Stimulated activated CD8-positive, alpha-beta memory T cell treated with anti-CD3 and anti-CD28 coated beads, Interleukin-7, amount 100 ng/mL, for 1 hour (primary cell): ENCODE measurements at places on chromosomes 7 and 10.

GRCh38 chr10:23999445-23999844 is 209.5 kb upstream of the KIAA1217 start:
- no peak for DNase-seq

- DNase-seq, result no peak
Measured at GRCh38 chr7:118735441-118735840, 510.9 kb downstream of the ANKRD7 start.

DNA sequence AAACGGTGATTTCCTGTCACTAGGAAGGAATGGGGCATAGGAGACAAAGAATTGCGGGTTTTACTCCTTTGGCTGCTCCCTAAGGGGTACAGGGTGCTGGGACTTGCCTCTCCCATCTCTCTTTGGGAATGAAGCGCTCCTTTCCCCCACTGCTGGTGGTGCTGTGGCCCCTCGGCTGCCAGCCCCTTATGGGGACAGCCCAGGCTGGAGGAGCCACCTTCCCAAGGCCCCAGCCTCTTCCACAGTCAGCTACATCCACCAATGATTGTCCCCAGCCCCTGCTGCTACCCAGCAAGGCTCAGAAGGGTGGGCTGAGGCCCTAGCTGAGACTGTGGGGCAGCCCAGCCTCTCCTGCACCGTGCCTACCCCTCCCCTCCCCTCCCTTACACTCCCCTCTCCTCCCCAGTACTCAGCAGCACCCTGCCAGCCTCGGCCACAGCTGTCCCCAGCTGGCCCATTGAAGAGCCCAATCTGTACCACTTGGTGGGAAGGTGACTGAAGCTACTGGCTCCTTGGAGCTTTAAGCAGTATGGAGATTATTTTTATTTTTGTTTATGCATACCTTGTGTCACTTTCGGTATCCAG is 19.0 kb downstream of the PRKAG2 start:
- no peak for DNase-seq

- no peak for DNase-seq
Measured at GRCh38 chr7:29063872-29064271, 82.5 kb downstream of the CPVL start.

- DNase-seq, result no peak
Measured at GRCh38 chr7:140656548-140657515, 15.9 kb upstream of the ADCK2 start.

GRCh38 chr7:46218461-46219200 is 297.6 kb upstream of the IGFBP3 start:
- no peak for DNase-seq

- DNase-seq, result no peak
Measured at GRCh38 chr7:50304911-50305582, 531 bp downstream of the IKZF1 start.

GRCh38 chr7:28130277-28130676 is 50.3 kb downstream of the JAZF1 start:
- no peak for DNase-seq

DNA sequence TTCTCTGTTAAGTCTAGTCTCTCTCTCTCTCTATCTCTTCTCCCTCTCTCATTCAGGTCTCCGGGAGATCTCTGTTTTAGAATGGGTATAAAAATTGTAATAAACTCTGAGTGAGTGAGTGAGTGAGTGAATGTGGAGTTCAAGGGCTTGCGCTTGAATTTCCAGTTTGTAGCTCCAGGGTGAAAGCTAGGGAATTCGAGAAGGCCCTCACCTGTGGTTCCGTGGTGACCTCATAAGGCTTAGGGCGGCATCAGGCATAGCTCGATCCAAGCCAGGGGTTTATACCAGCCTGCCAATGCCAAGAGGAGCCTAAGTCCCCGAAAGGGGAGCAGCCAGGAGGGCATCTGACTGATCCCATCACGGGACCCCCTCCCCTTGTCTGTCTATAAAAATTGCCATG is 456 bp downstream of the AKR1B15 start:
- no peak for DNase-seq

GRCh38 chr7:98930921-98931320 is 52.6 kb downstream of the TRRAP start:
- DNase-seq, result no peak

DNA sequence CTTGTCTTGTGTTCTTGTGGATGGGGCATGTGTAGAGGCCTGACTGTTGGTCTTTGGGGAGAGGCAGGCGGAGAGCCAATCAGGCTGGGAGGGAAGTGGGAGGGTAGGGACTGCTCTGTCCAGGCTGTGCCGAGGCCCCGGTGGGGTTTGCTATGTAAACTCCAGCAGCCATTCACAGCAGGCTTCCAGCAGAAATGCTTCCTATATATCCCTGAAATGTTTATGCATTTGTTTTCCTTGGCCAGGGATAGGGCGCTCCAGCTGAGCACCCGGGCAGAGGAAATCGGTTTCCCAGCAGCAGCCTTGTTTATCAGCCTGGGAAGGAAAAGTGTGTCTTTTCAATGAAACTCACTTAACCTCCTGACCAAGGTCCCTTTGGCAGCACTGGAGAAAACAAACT is 18.3 kb upstream of the AQP1 start:
- no peak for DNase-seq

GRCh38 chr10:97016728-97017473 is 168.9 kb downstream of the SLIT1 start:
- no peak for DNase-seq

DNA sequence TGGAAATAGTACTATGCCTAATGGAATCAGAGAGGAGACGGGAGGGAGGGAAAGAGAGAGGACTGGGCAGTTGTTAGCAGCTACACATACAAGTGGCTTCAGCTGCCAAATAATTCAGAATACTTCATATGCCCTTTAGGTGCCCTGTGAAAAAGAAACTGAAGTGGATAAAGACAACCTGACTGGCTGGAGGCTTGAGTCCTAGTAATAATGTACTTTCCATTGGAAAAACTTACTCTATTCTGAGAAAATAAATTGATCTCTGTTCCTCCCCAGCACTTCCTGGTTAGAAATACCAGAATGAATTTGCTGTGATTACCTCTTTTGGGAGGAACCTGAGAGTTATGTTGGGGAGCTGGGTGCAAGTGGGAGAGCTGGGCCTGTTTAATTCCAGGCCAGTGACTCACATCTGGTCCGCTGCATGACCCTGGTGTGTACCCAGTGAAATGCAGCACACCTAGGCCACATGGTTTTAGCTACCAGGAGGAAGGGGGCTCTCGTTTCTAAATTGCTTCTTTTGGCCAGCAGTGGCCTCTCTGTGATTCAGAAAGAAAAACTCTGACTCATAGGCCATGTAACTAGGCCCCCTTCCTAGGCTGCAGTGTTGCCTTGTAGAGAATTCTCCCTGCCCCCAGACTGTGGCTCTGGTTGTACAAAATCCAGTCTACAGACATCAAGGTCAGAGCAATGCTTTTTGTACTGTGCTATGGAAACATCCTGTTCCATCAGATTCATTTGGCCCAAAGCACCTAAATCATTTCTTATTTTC is 6.5 kb downstream of the AGFG2 start:
- DNase-seq, result no peak

DNA sequence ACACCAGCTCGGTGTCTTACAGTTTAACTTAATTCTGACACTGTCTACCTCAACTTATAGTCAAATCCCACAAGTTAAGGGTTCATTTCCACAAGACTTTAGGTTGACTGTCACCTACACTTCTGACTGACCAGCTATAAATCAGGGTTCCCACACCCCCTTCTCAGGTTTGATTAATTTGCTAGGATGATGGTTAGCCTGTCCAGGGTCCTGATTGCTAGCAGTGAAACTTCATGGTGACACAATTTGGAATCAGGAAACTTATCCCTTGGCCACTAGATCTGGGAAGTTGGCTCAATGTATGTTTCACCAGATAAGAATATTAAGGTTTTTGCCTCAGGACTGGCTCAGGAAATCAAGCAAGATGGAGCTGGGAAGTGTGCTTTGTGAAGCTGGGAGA is 2.8 kb upstream of the RSU1 start:
- no peak for DNase-seq

DNA sequence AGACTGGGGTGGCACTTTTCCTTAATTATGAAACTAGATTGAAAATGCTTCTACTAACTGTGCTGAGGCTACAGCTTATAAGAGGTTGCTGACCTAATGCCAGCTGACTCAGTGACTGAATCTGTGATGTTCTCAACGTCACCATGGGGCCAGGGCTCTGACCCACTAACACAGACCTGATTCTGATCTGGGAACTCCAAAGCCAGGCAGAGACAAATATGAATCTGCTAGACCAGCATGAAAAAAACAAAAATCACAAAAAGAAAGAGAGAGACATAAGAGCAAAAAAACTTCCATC is 16.1 kb downstream of the USP6NL start:
- DNase-seq, result no peak

DNA sequence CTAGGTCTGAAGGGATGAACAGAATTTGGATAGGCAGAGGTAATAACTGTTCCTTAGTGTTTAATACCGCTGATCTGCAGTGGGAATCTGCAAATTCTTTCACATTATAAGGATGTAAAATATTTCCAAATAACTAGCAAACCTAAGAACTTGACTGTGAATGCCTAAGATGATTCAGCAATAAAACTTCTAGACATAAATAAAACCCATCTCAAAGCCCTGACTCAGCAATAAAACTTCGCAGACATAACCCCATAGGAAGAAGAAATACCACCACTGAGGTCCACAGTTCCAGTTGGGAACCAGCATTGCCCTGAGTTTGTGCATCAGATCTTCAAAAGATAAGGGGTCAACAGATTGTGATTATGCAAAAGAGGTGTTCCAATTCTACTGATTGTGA is 354.2 kb downstream of the GFRA1 start:
- DNase-seq, result no peak

- no peak for DNase-seq
Measured at GRCh38 chr10:36779238-36779846, 346.1 kb upstream of the ANKRD30A start.

GRCh38 chr7:107792364-107792763 is 10.7 kb downstream of the SLC26A3 start:
- no peak for DNase-seq
